Endothelial cell (in vitro differentiated cells): ENCODE measurements at places on chromosomes 12 and 14.
A peak's percentile ranks its signal among the peaks of the same experiment; 100 is the strongest.

DNA sequence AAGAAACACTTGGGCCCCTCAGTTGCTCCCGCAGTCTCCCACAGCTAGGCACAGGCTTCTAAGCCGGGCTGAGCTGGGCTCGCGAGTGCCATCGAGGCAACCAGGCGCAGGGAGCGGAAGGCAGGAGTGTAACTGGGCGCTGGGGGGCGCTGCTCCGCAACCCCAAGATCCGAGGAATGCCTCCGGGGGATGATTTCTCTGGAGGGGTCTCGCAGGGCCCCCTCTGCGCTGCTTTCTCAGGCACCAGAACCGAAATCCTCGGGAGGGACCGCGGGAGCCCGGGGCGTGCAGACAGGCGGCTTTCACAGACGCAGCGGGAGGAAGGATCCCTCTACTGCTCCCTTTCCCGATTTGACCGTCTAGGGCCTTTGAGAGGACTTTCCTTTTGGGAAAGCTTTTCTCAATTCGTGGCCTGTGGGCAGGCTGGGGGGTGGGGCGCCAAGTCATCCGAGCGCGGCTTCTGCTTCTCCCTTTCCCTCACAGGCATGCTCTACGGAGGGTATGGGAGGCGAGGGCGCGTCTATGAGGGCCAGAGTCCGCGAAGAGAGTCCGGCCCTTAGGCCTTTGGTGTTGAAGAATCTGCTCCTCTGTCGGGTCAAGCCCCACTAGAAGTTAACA, 4.3 kb upstream of the NKX2-1 start:
- no peak for DNase-seq

GRCh38 chr12:1716215-1716862, 25.5 kb downstream of the ADIPOR2 start:
- DNase-seq: no peak

DNA sequence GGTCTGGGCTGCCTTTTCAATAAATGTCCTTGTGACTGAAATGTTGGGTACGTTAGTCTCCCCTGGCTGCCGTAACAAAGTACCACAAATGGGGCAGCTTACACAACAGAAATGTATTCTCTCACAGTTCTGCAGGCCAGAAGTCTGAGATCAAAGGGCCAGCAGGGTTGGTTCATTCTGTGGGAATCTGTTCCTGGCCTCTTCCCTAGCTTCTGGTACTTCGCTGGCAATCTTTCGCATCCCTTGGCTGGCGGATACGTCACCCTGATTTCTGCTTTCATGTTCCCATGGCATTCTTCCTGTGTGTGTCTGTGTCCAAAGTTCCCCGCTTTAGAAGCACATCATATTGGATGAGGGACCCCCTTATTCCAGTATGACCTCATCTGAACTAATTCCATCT, 95.8 kb upstream of the NCOR2 start:
- no peak for DNase-seq

DNA sequence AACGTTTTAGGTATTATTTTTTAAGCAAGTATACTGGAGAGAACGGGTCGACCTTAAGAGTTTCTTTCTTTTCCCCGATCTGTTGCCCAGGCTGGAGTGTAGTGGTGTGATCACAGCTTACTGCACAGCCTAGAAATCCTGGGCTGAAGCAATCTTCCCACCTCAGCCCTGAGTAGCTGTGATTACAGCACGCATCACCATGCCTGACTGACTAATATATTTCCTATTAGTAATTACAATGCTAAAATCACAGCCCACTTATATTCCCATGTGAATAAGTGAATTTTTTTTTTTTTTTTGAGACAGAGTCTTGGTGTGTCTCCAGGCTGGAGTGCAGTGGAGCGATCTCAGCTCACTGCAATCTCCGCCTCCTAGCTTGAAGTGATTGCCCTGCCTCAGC, 50.4 kb downstream of the DICER1 start:
- no peak for DNase-seq

GRCh38 chr12:125276567-125276966, 211.3 kb downstream of the AACS start:
- DNase-seq: no peak

GRCh38 chr12:133026996-133027395, 10.3 kb upstream of the ZNF84 start:
- DNase-seq: no peak

DNA sequence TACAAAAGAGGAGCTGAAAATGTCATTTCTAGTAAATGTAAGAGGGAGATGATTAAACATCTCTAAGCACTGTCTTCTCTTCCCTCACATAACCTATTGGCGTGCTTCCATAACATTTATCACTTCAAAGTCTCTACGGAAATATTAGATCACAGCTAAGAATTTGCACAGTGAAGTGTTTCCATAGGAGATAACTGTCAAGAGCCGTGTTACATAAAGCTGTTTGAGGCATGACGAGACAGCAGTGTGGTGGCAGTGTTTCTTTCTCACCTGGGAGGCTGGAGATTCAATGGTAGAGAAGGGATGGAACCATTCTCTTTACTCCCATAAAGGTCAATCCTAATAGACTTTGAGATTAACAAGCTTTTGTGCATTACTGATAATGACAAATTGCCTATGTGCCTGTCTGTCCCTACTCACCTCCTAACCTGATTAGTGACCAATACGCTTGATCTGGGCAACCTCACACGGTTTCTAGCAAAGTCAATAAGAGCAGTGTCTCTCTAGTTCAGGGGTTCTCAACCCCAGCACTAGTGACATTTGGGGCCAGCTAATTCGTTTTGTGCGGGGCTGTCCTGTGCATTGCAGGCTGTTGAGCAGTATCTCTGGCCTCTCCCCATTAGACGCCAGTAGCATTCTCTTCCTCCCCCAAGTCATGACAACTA, 35.3 kb downstream of the FBXW8 start:
- DNase-seq: no peak

- no peak for DNase-seq
Measured at GRCh38 chr12:11856971-11857370, 207.5 kb downstream of the ETV6 start.

DNA sequence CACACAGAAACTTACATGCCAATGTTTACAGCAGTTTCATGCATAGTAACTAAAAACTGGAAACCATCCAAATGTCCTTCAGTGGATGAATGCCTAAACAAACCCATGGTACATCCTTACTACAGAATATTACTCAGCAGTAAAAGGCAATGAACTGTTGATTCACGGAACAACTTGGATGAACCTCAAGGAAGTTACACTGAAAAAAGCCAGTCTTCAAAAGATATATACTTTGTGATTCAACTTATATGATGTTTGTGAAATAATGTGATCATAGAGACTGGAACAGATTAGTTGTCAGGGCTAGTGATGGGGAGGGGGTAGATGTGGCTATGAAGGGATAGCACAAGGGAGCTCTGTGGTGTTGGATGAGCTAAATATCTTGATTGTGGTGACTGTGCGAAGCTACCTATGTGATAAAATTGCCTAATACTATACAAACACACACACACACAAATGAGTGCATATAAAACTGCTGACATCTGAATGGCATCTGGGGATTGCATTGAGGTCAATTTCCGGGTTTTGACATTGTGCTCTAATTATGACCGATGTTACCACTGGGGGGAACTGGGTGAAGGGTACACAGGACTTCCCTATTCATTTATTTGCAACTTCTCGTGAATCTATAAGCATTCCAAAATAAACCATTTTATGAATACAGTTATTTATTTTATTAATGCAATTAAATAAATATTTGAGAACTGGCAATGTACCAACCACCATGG, 94.3 kb downstream of the RIN3 start:
- no peak for DNase-seq

GRCh38 chr12:1644534-1645438, 15.8 kb downstream of the WNT5B start:
- DNase-seq: no peak

DNA sequence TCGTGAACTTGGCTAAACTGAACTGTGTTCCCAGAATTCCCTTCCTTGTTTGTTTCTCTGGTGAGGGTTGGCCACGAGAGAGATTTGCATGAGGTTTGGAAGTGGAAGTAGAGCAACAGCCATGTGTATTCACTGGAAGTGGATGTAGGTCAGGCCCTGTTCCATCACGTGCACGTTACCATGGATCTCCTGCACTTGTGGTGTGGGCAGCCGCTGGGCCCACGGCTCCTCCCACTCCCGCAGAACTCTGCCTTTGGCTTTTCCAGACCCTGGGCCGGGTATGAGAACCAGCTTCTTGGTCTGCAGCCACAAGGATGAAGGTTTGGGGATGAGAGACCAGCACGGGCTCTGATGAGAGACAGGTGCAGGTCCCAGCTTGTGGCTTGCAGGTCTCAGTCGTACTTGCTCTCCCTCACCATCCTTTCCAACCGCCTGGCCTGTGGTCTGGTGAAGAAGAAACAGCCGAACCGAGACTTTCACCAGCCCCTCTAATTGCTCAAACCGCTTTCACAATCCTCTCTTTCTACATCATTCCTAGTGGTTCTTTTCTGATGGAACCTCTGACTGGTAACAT, 94.9 kb downstream of the DUSP16 start:
- no peak for DNase-seq

DNA sequence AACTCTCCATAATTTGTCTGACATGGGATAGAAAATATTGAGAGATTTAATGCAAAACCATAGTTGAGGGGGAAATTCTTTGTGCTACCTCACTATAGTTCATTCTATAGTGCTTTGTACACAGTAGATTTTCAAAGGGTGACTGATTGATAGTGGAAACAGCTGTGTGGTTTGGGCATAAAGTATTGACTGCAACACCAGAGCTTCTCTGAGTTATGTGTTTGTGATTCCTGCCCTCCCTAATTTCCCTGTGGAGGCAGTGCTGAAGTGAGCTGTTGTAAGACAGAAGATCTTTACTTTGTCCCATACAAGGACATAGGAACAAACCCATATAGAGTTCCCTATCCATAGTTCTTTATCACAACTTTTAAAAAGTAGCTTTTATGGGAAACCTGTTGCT, 47.1 kb downstream of the PTPRQ start:
- no peak for DNase-seq

DNA sequence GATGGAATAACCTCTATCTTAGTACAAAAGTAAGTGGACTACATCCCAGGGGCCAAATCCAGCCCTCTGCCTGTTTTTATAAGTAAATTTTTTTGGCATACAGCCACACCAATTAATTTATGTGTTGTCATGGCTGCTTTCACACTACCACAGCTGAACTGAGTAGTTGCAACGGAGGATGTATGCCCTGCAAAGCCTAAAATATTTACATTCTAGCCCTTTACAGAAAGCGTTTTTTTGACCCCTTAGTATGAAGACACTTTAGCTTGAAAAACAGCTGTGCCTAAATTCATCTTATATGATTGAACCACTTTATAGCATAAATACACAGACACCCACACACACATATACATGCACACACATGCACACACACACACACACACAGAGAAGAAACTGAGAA, 501.6 kb downstream of the EGLN3 start:
- no peak for DNase-seq

GRCh38 chr12:44728566-44728965, 147.5 kb downstream of the NELL2 start:
- DNase-seq: no peak

DNA sequence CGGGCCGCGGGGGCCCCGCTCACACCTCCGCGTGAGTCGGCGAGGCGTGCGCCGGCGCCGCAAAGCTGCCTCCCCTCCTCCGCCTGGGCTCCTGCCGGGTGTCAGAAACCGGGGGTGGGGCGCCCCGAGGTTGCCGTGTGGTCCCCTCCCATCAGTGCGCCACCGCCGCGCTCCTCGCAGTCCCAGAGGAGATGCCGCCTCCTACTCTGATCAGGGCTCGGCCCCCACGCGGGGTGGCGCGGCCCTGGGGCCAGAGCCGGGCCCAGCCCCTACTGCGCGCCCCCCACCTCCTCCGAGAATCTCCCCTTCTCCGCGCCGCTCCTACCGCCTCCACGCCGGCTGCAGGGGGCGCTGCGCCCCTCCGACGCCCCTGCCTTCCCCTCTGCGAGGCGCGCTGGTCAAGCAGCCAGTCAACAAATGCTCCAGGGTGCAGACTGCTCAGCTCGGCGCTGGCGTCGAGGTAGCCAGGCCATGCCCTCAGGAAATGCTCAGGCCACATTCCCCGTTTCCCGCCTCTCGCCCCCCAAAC, 467 bp upstream of the JAG2 start:
- DNase-seq: peak; percentile 88

DNA sequence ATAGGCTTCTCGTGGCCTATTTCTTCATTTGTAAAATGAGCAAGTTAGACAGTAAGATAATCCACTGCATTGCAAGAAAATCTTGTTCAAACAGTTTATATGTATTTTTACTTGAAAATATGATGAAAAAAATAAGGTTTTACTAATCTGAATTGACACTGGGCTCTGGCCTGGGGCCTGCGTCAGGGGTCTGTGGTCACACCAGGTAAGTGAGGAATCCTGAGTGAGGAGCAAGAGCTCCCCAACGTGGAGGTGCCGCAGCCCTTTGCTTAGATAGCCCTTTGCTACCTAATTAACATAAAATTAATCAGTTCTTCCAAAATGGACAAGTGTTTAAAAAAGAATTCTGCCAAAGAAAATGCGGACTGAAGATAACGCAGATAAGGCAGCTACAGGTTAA, 39.1 kb upstream of the STAB2 start:
- no peak for DNase-seq

DNA sequence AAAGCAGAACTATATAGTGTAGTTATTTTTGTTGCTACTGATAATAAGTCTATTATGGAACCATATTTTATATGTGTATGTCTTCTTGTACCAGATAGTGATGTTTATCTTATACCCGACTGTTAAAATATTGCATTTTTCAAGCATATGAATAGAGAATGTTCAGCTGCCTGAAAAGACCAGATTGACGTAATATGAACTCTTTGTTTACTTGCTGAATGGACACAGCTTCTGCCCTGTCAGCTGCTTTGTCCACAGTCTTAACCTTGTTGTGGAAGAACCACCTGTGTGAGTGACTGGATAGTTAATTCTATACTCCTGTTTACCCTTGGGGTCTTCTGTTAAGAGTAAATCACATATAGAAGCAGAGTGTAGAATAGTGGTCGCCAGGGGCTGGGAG, 109.3 kb downstream of the LGR5 start:
- DNase-seq: no peak

DNA sequence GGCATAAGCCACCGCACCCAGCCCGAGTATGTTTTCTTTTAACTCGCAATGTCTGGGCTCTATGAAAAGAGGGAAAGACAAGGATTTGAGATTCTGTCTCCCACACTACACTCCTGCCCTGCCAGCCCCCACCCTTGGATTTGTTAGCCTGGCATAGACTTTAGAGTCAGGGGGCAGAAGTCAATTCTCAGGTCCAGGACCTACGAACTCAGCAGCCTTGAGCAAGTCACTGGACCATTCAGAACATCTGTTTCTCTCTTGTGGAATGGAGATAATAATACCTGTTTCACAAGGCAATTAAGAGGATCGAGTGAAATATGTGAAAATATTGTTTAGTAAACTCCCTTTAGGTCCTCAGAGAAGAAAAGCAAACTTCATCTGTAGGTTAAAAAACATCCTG, 66.1 kb upstream of the FUT8 start:
- DNase-seq: no peak

- no peak for DNase-seq
Measured at GRCh38 chr12:67434671-67435370, 165.7 kb downstream of the CAND1 start.

- DNase-seq: no peak
Measured at GRCh38 chr12:27186022-27186839, 57.9 kb upstream of the STK38L start.

DNA sequence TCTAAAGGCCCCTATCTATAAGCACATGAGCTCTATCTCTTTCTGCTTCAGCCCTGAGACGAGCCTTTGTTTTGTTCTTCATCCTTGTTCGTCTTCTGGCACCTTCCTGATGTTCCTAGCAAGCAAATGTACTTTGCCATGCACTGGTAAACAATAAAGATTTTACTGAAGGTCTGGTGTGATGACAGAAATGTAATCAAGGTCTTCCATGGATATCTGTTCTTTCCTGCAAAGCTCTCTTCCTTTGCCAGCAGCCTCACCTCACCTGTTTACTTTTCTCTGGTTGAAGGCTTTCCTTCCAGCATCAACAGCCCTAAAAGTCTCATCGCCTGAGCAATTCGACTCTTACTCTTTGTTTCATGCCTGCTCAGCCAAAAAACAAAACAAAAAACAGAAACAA, 330.3 kb downstream of the PCNX1 start:
- DNase-seq: no peak
